ENCODE measurements at places on chromosomes 6 and 20.

GRCh38 chr6:129181001-129181400 lies 298.1 kb downstream of the LAMA2 start:
- no peak for DNase-seq

GRCh38 chr6:372336-372911 lies 19.1 kb upstream of the IRF4 start:
- DNase-seq = no peak

DNA sequence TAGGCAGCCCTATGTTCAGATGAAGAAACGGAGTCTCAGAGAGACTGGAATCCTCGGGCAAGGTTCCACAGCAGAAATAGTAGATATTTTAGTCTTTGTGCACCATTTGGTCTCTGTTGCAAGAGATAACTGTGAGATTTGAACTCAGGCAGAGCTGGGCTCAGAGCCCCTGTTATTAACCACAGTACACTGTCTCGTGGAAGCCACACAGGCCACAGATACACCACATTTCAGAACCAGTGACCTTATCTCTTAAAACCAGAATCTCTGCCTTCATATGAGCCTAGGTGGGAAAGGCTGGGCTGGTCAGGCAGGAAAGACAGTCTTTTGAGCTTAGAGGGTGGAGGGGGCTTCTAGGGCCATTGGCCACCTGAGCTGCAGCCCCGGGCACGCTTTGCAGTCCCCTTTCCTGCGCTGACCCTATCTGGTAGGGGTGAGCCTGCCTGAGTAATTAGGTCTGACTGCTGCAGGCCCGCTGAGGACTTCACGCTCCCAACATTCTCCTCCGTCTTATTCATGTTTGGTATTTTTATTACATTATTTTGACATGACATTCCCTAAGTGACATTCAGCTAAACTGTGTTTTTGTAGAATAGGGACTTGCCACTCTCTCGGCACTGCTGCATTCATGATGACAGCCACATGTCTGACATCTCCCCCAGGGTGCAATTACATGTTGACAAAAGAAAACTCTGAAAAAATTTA lies 71.1 kb downstream of the KCNB1 start:
- DNase-seq = no peak

DNA sequence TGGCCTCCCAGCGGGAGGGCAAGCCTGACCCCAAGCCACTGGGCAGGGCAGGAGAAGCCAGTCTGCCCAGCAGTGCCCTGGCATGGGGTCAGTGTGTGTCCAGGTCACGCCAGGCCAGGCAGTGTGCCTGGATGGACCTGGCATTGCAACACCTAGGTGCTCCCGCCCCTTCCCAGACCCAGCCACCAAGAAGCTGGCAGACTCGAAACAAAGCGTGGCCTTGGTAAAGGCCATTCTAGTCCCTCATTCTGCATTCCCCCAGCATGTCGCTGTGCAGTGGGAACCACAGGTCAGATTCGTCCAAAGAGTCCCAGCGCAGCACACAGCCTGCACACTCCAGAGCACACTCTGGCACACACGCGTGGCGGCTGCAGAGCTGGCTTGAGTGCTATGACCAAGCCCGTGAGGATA lies 19.3 kb upstream of the APMAP start:
- DNase-seq = no peak

DNA sequence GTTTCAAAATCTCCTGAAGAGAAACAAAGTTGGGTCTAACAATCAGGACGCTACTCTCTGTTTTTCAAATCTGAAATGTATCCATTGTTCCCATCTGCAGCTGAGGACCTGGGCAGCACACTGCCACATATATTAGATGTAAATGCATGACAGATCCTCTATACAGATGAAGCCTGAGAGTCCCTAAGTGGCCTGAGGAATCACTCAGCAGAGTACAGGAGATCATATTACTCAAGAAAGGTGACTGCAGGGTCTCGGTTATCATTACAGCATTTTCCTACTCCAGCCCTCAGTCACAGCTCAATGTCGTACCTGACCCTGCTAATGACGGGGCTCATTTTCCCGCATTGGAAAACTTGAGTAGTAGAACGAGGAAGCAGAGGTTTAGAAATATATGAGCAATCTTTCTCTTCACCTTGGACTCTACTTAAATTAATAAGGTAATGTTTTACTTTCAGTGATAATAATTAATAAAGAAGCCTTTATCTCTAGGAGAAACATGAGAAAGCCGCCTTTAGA lies 256.2 kb upstream of the IRAK1BP1 start:
- DNase-seq = no peak

- no peak for DNase-seq
These were observed 637.6 kb downstream of the RNF144B start for GRCh38 chr6:19024737-19025136.

DNA sequence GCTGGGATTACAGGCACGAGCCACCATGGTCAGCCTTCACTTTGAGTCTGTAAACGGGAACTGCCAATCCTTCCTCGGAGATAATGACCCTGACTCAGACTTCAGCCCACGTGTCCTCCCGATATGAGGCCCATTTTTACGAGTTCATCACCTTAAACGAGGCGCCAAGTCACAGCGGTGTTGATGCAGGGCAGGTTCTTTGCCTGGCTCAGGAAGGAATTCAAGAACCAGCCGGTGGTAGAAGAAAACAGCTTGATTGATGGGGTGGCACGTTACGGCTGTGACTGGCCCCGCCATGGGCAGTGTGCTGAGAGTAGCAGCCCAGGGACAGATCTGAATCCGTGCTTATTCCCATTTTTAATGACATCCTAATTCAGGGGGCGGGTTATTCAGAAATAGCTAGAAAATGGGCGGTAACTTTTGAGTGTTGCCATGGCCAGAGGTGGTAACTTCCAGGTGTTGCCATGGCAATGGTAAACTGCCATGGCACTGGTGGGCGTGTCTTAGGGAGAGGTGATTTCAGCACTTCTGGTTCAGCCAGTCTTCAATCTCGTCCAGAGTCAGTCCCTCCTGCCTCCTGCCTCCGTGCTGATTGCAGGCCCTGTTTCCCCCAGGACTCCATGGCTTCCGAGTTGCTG lies 9.1 kb upstream of the MAP1LC3A start:
- no peak for DNase-seq

GRCh38 chr6:116876107-116876506 lies 935 bp upstream of the RFX6 start:
- DNase-seq = no peak

- DNase-seq = no peak
These were observed 152.2 kb downstream of the SLC16A10 start for GRCh38 chr6:111239461-111239860.

DNA sequence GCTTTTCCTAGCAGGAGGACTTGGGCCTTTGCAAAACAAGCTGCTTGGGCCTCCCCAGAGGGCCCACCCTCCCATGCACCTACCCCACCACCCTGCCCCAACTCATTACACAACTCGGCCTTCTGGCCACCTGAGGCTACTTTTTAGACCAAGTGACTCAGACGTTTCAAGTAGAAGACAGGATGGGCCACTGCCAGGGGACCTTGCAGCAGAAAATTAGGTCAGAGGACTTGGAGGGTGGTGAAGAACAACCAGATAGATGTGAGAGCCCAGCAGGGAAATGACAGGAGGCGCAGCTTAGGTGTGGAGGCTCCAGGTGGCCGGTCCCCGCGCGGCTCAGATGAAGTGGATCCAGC lies 1.4 kb downstream of the PPP1R3D start:
- no peak for DNase-seq

GRCh38 chr6:113104951-113105350 lies 752.2 kb upstream of the MARCKS start:
- DNase-seq = no peak

DNA sequence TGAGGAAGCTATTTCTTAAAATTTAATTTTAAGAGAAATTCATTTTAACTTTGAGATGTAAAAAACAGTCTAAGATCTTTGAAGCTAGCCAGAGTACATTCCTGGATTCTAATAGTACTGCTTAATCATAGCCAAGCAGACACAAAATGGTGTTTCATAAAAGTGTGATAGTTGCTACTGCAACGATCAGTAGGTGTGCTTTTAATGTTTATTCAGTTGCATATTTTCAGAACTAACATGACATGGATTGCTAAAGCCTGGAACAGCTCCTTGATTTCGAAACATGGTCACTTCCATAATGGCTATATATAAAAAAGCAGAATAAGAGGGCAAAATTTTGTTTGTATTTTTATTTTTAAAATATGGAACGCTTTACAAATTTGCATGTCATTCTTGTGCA lies 35.5 kb downstream of the SESN1 start:
- DNase-seq = no peak

DNA sequence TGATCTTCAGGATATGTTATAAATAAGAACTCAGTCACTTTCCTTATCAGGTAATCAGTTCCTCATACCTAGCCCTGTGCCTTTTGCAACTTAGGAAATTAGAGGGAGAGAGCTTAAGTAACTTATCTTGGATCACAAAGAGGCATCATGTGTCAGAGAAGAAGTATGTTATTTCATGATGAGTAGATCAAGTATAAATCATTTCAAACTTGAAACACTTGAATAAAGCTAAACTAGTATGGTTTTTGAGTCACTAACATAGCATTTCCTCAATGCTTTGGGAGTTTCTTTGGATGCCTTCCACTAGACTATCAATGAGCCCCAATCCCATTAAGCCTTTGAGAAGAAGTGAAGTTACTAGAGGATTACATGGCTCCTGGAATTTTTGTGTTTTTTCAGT lies 102.6 kb upstream of the TNFAIP3 start:
- no peak for DNase-seq

DNA sequence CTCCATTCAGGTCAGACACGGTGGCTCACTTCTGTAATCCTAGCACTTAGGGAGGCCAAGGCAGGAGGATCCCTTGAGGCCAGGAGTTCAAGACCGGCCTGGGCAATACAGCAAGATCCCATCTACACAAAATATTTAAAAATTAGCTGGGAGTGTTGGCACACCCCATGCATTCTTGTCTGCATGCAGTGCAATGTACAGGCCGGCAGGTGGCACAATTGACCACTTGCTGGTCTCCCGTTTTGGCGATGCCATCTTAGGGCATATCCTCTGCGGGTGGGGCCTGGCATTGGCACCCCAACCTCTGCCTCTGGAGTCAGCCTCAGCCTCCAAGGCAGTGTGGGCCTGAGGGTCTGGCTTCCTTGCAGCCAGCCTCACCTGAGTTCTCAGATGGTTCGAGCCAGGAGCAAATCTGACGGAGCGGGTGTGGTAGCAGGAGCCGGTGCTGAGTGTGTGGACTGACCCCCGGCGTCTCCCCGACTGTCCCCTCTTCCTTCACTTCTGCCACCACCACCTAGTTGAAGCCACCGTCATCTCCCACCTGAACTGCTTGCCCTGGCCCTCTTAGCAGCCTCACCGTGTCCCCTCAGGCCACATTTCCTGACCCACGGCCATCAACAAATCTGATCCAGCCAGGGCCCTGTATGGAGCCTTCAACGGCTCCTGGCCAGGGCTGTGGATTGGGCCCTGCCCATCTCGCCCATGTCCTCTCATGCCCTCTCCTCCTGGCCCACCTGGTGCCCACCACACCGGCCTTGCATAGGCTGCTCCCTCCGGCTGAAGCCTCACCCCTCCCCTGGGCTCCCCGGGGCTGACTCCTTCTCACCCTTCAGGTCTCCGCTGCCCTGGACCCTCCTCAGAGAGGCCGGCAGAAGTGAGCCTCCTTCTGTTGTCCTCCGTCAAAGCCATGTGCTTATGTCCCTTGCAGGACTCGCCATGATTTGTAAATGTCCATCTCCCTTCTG lies 44.0 kb downstream of the EFCAB8 start:
- DNase-seq = no peak

GRCh38 chr20:18011482-18011881 lies 42.7 kb downstream of the MGME1 start:
- DNase-seq = no peak

DNA sequence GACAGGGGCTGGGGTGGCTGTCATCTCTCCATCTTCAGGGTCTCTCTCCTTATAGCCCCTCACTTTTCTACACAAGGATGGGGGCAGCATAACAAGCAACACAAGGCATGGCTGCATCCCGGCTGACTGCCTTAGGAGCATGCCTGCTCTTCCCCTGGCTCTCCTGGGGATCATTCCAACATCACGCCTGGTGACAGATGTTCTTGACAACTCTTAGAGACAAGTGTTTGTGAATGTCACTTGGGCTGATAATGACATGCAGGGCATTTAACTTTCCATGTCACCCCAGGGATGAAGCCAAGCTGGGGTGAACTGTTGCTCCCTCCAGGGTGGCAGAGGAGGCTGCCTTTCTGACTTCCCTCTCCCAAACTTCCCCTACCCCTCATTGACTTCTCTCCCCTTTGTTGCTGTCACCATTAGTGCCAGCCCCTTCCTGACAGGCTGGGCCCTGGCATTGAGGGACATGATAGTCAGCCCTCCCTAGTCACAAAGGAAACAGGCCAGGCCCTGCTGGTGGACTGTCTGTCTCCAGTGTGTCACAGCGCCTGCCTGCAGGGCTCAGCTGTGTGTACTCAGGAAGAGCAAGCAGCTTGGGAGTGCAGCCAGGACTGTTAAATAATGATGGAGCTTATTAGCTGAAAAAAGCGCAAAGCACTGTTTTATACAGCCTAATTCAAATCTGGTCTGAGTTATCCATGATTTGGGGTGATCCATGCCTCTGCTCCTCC lies 161.8 kb downstream of the LRFN2 start:
- no peak for DNase-seq

DNA sequence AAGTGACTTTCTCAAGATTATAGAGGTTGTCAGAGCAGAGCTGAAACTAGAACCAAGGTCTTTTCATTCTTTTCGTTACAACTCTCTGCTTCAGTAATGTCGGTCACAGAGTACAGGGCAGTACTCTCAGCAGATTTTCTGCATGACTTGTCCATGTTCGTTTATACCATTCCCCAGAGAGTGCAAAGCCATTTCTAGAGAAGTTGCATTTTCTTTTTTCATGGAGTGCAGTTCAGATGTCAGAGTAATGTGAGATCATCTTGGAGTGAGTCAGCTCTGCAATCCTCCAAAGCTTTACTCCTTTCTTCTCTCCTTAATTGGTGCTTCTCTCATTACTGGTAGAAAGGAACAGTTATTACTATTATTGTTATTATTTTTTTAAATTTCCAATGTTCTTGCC lies 115.6 kb upstream of the B3GAT2 start:
- DNase-seq = no peak

Data from pulmonary artery endothelial cell (primary cell).